T-helper 17 cell (primary cell): ENCODE measurements at places on chromosomes 12 and 14.

- DNase-seq: no peak
Measured at GRCh38 chr12:114319422-114319821, 86.5 kb downstream of the TBX5 start.

DNA sequence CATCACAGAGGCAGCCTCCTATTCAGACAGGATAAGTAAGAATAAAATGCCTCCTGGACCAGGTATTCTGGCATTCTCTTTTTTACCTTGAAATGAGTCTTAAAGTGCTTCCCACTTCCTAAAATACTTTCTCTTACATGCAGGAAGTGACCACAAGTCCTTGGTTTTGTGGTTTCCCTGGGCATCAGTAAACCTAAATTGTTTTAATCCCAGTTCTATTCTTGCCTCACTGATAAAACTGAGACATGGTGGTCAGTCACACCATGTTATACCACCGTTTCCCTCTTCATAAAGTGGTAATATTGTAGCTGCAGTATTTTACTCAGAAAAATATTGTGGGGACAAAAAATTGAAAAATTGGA is 1.2 kb upstream of the SALL2 start:
- DNase-seq: no peak

DNA sequence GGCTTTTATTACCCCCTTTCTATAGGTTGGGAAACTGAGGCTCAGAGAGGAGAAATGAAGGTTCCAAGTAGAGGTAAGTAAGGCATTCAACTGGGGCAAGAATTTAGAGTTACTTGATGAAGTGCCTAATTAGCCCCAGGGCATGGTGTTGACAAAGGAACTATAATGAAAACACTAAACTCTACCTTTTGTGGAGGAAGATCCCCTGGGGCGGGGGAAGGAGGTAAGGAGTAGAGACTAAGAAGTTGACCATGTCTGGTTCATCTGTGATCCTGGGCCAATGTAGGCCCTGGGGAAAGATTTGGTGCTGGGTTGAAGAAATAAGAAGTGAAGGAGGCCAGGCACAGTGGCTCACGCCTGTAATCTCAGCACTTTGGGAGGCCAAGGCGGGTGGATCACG is 16.2 kb upstream of the COX6A1 start:
- DNase-seq: no peak

- DNase-seq: no peak
Measured at GRCh38 chr14:81337073-81337472, 63.1 kb downstream of the STON2 start.

DNA sequence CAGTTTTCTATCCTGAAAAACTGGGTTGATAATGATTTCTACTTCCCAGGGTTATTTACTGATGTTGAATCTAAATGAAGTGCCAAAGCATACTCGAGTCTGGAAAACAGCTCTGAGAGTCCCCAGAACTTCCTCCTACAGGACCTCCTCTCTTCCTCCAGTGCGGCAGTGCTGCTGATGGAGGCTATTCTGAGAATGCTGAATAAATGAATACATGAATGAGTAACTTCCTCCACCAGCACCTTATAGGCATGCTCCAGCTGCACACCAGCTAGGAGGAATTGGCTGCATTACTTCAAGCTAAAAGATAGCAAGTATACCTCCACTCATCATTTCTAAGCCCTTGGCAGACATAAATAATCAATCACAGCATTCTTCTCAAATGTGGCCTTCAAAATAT is 448.8 kb upstream of the CCDC196 start:
- DNase-seq: no peak

GRCh38 chr12:78530100-78530765 is 334.3 kb upstream of the SYT1 start:
- DNase-seq: no peak
